ENCODE measurements at places on chromosomes 11 and 22. TPM values are rescaled to one million over a fixed set of nuclear protein-coding genes. Genes with fewer than 3 reads are reported as not detected.
A peak's percentile ranks its signal among the peaks of the same experiment; 100 is the strongest.

Gene TKFC
- total RNA-seq, result 151 TPM

Gene UBASH3B
- total RNA-seq, result 10.5 TPM

Gene RAG1
- total RNA-seq, result 1.2 TPM

Gene CARNS1
- total RNA-seq, result 0.22 TPM

Gene ZBTB16
- 39.0 TPM for total RNA-seq

Gene IMMP1L
- total RNA-seq, result 17.9 TPM

Gene GDPD4
- 0.53 TPM for total RNA-seq

Gene GPR152
- not detected for total RNA-seq

Gene P2RY2
- total RNA-seq, result 3.8 TPM

Gene NUDT8
- 20.3 TPM for total RNA-seq

Gene RFPL2
- total RNA-seq, result 0.15 TPM

Gene IGLL5
- total RNA-seq, result 2.6 TPM

DNA sequence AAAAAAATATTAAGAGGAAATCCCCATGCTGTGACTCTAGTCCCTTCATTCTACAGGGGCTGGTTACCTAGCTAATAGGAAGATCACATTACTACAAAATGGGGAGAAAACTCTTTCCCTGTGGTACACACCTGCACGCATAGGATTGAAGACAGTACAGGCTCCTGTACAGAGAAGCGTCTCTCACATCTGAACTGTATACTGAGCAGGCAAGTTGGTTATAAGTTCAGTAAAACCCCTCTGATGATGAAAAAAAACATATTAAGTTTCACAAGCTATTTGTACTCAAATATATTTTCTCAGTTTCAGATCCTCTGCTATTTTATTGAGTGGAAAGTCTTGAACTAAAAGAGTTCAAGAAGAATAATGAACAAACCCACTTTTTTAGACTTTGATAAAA is 156.9 kb upstream of the HSD17B12 start:
- H3K27me3 ChIP-seq, result no peaks in the 10 kb centered on the region
- no peaks in the 10 kb centered on the region for H3K4me1 ChIP-seq
- no peaks in the 10 kb centered on the region for H3K36me3 ChIP-seq
- DNase-seq, result no peak
- no peak overlapping the region for H3K27ac ChIP-seq
- H3K4me3 ChIP-seq, result no peak overlapping the region

- H3K4me3 ChIP-seq, result peak overlapping the region; percentile 36
- H3K27ac ChIP-seq, result peak overlapping the region; percentile 76
- no peaks in the 10 kb centered on the region for H3K4me1 ChIP-seq
- DNase-seq, result peak; percentile 69
- no peaks in the 10 kb centered on the region for H3K36me3 ChIP-seq
These were observed 113.8 kb downstream of the RBFOX2 start for GRCh38 chr22:35914665-35915476.

- H3K4me3 ChIP-seq, result no peak overlapping the region
- no peak overlapping the region for H3K27ac ChIP-seq
- no peaks in the 10 kb centered on the region for H3K36me3 ChIP-seq
These were observed 5.2 kb downstream of the FXYD2 start for GRCh38 chr11:117819096-117820040.

GRCh38 chr11:2418693-2419360 is 18.3 kb downstream of the TSSC4 start:
- H3K4me1 ChIP-seq, result no peaks in the 10 kb centered on the region
- DNase-seq, result no peak
- no peak overlapping the region for H3K27ac ChIP-seq
- H3K4me3 ChIP-seq, result no peak overlapping the region
- no peaks in the 10 kb centered on the region for H3K36me3 ChIP-seq

- H3K4me3 ChIP-seq, result no peak overlapping the region
- peak; percentile 14 for DNase-seq
- H3K36me3 ChIP-seq, result no peaks in the 10 kb centered on the region
- H3K27me3 ChIP-seq, result no peaks in the 10 kb centered on the region
- no peak overlapping the region for H3K27ac ChIP-seq
- no peaks in the 10 kb centered on the region for H3K4me1 ChIP-seq
These were observed 103.3 kb upstream of the PARVA start for GRCh38 chr11:12274056-12274455.

DNA sequence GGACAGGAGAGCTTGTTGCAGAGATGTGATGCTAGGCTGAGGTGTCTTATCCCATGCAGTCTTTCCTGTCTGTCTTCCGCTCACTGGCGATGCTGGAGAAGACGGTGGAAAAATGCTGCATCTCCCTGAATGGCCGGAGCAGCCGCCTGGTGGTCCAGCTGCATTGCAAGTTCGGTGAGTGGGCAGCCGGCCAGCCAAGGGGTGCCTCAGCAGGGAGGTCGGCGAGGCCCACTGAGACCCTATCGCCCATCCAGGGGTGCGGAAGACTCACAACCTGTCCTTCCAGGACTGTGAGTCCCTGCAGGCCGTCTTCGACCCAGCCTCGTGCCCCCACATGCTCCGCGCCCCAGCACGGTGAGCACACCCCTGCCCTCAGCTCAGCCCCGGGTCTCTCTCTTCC is 1.7 kb downstream of the RAD9A start:
- H3K36me3 ChIP-seq, result peaks cover 6% of the 10 kb centered on the region
- no peak for DNase-seq
- H3K4me1 ChIP-seq, result no peaks in the 10 kb centered on the region
- no peaks in the 10 kb centered on the region for H3K27me3 ChIP-seq
- no peak overlapping the region for H3K27ac ChIP-seq
- H3K4me3 ChIP-seq, result no peak overlapping the region

GRCh38 chr22:47233316-47234243 is 471.1 kb downstream of the TBC1D22A start:
- no peak overlapping the region for H3K4me3 ChIP-seq
- H3K36me3 ChIP-seq, result no peaks in the 10 kb centered on the region
- no peaks in the 10 kb centered on the region for H3K4me1 ChIP-seq
- H3K27me3 ChIP-seq, result no peaks in the 10 kb centered on the region
- no peak for DNase-seq

DNA sequence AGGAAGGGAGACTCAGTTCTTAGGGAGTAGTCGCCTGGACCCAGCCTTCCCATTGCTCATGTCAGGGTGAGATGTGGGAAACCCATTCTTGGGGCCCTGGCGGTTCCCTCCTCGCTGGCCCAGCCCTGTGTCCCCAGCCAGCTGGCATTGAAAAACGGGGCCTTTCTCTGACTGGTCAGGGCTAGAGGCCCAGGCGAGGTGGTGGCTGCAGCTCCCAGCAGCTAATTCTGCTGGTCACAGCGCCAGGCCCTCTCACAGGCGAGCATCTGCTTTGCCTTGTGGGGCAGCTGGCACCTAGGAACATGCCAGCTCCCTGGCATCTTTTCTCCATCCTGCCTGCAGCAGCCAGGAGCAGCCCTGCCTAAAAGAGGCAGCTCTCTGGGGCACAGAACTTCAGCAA is 20.1 kb downstream of the TSPAN18 start:
- no peaks in the 10 kb centered on the region for H3K36me3 ChIP-seq
- no peak overlapping the region for H3K27ac ChIP-seq
- DNase-seq, result peak; percentile 20
- H3K4me3 ChIP-seq, result no peak overlapping the region
- H3K27me3 ChIP-seq, result no peaks in the 10 kb centered on the region
- H3K4me1 ChIP-seq, result no peaks in the 10 kb centered on the region

GRCh38 chr11:70423523-70424505 is 25.5 kb downstream of the CTTN start:
- no peaks in the 10 kb centered on the region for H3K27me3 ChIP-seq
- peaks cover 23% of the 10 kb centered on the region for H3K36me3 ChIP-seq
- H3K27ac ChIP-seq, result no peak overlapping the region
- H3K4me1 ChIP-seq, result no peaks in the 10 kb centered on the region
- DNase-seq, result no peak

- H3K4me1 ChIP-seq, result no peaks in the 10 kb centered on the region
- no peaks in the 10 kb centered on the region for H3K36me3 ChIP-seq
- no peaks in the 10 kb centered on the region for H3K27me3 ChIP-seq
- DNase-seq, result no peak
- H3K4me3 ChIP-seq, result no peak overlapping the region
These were observed 867.2 kb upstream of the RAG2 start for GRCh38 chr11:37465221-37465620.

DNA sequence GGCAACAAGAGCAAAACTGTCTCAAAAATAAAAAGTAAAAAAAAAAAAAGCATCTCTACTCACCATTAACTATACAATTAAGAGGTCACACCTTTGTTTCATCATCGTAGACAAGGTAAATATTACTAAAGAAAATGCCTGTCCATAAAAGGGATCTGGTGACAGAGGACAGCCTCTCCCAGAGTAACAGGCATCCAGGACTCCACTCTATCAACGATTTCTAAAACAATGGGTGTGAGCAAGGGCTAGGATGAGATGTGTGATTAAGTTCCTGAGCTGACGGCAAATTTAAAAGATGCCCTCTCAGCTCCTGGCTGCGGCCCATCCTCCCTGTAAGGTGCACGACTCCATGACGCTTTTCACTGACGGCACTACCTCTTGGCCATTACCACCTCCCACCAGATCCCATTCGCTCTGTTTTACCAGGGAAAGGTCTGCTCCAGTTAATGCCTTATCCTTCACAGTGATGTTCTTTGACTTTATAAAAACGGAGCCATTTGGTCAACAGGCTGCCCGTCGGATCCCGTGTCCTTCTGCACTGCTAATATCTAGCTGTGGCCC is 2.3 kb upstream of the TMEM45B start:
- no peak overlapping the region for H3K27ac ChIP-seq
- H3K36me3 ChIP-seq, result no peaks in the 10 kb centered on the region
- no peak overlapping the region for H3K4me3 ChIP-seq
- DNase-seq, result no peak

GRCh38 chr22:24406322-24407277 is 20.8 kb upstream of the ADORA2A start:
- peak overlapping the region; percentile 3 for H3K27ac ChIP-seq
- H3K27me3 ChIP-seq, result no peaks in the 10 kb centered on the region
- H3K4me3 ChIP-seq, result no peak overlapping the region
- no peaks in the 10 kb centered on the region for H3K36me3 ChIP-seq
- no peak for DNase-seq

DNA sequence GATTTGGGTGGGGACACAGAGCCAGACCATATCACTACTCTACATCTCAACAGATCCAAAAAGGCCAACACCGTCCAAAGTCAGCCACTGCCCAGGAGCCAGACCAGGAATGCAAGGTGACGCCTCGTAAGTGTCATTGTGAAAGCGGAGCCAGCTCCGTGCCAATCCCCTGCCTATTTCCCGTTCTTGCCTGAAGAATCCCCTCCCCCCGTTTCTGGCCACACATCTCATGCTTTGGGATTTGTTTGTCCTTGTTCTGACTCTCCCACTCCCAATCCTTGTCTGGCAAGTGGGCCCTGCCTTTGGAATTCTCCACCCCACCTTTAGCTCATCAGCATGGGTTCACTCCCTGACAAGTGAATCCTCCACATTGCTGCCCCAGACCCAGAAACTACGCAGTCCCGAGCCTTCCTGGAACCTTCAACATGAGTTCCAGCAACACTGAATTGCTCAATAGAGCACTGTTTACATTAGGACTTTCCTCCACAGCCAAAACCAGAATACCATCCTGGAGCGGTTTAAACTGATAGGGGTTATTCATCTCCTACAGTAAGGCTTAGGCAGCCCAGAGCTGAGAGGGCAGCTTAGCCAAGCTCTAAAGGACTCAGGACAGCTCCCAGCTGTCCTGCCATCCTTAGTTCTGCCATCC is 6.0 kb upstream of the SLC35C1 start:
- peak overlapping the region; percentile 91 for H3K27ac ChIP-seq
- no peak overlapping the region for H3K4me3 ChIP-seq
- peak; percentile 83 for DNase-seq
- no peaks in the 10 kb centered on the region for H3K27me3 ChIP-seq

DNA sequence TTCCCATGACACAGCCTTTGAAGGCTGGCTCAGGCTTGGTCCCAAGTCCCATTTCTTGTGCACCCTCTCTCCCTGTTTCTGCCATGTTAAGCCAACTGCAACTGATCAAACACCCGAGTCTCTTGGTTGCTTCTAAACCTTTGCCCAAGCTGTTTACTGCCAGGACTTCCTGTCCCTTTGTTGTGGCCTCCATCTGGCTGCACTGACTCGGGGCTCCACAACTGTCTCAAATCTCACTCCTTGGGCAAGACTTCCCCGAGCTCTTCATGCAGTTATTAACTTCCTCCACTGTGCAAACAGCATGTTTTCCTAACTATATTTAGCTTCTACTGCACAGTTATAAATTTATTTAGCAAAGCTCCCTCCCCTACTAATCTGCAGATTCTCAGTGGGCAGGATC is 4.3 kb downstream of the VPREB1 start:
- no peaks in the 10 kb centered on the region for H3K27me3 ChIP-seq
- H3K27ac ChIP-seq, result no peak overlapping the region
- H3K4me3 ChIP-seq, result no peak overlapping the region
- DNase-seq, result no peak
- no peaks in the 10 kb centered on the region for H3K4me1 ChIP-seq
- no peaks in the 10 kb centered on the region for H3K36me3 ChIP-seq

DNA sequence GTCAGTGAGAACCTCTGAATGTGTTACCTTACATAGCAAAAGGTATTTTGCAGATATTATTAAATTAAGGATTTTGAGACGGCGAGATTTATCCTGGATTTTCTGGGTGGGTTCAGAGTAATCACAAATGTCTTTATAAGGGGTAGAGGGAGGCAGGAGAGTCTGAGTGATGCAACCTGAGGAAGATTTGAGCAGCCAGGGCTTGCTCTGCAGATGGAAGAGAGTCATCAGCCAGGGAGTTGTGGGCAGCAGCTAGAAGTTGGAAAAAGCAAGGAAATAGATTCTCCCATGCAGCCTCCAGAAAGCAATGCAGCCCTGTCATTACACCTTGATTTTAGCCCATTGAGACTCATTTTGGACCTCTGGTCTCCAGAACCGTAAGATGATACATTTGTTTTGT is 4.1 kb upstream of the WDR74 start:
- H3K27me3 ChIP-seq, result no peaks in the 10 kb centered on the region
- H3K4me3 ChIP-seq, result no peak overlapping the region
- peaks cover 7% of the 10 kb centered on the region for H3K4me1 ChIP-seq
- H3K27ac ChIP-seq, result no peak overlapping the region
- H3K36me3 ChIP-seq, result no peaks in the 10 kb centered on the region
- DNase-seq, result no peak

DNA sequence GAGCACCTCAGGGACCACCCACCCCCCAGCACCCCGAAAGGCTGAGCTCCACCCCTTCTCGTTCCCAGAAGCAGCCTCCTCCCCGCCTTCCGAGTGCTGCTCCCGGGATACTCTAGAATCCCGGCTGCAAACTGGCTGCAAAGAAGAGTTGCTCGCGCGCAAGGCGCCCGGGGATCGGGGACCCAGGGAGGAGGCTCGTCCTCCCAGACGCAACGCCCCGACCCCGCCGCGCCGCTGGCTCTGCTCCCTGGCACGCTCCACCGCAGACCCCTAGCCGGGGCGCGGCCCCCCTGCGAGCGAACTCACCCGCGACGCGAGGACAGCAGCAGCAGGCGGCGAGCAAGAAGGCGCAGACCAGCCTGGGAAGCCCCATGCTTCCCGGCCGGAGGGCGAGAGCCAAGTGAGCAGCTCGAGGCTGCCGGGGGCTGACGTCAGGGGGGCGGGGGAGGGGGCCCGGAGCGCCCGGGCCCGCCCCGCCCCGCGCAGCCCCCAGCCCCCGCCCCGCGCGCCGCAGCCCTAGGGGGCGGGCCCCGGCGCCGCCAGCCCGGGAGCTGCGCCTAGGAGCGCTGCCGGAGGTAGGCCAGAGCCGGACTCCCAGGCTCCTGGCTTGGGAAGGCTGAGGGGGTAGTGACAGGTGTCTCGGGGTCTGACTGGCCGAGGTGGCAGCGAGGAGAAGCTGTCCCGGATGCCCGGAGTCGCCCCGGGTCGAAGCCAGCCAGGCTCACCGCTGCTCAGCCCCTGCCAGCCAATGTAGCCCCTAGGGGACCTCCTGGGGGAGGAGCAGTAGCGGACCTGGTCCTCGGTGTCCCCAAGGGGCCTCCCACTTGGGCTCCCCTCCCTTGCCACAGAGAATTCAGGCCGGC is at the start of gene MCAM:
Gene MCAM, minus strand, starts transcription at position 402 of the 863 bp plus-strand sequence. Its CDS starts 29 bp downstream, at position 373.
- peak; percentile 61 for DNase-seq
- H3K27ac ChIP-seq, result peak within 1 kb of the TSS; percentile 15
- H3K36me3 ChIP-seq, result no peaks in the 10 kb centered on the region
- H3K27me3 ChIP-seq, result no peaks in the 10 kb centered on the region
- H3K4me3 ChIP-seq, result peak within 1 kb of the TSS; percentile 35
